Vagina (tissue), 2 donors: ENCODE measurements at places on chromosomes 11 and 22.

DNA sequence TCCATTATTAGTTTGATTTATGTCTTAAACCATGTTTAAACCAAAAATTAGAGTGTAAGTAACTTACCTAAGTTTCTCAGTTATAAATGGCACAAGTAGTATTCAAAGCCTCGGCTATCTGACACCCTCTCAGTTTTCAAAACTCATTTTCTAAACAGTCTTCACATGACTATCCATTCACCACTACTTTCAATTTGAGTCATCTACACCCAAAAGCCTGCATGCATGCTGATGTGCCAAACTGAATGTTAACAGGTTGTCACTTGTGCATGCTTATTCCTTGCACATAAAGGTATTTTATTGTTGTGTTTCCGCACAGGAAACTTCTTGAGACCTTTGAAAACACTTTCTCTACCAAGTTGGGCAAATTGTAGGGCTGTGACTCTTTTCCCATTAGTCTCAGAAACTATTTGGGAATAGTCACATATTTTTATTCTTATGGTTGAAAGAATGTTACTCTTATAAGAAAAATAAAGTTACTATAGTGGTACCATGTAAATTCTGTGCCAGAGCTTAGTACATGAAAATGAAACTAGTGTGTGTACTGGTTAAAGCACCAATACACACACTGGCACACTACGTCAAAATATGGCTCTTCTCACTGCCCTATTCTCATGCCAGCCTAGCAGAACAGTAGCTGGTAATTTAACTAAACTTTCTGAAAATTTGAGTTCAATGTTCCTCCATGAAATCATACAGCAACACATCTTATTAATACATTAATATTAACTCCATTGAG lies 2.2 kb upstream of the OR51E2 start:
- DNase-seq = no peak

DNA sequence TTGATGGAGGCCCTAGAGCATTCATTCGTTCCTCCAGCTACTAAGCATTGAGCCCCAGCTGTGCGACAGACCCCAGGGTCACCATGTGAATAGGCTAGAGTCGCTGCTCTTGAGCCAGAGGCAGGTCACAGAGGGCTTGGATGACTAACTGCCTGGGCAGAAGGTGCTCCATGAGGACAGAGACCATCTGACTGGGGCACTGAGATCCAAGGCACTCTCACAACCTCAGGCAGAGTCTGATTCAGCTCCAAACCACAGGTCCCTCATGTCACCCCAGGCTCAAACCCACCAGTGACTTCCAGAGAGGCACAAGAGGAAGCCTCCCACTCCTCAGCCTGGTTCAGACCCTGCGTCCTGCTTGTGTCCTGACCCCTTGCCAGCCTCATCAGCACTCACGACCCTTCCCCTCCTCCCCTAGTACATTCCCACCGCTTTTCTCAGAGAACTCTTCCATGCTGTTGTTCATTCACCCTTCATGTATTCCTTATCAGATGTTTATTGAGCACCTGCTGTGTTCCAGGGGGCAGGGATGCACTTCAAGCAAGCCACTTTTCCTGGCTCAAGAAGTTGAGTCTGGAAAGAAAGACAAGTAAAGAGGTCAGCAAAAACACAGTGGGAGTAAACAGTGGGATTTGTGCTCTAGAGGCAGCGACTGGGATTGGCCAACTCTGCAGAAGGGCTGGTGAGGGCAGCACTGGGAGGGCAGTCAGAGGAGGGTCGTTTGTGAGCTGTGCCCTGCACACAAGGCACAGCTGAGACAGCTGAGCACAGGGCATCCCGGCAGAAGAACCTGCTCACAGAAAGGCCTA lies 9.3 kb downstream of the OAF start:
- DNase-seq = no peak

DNA sequence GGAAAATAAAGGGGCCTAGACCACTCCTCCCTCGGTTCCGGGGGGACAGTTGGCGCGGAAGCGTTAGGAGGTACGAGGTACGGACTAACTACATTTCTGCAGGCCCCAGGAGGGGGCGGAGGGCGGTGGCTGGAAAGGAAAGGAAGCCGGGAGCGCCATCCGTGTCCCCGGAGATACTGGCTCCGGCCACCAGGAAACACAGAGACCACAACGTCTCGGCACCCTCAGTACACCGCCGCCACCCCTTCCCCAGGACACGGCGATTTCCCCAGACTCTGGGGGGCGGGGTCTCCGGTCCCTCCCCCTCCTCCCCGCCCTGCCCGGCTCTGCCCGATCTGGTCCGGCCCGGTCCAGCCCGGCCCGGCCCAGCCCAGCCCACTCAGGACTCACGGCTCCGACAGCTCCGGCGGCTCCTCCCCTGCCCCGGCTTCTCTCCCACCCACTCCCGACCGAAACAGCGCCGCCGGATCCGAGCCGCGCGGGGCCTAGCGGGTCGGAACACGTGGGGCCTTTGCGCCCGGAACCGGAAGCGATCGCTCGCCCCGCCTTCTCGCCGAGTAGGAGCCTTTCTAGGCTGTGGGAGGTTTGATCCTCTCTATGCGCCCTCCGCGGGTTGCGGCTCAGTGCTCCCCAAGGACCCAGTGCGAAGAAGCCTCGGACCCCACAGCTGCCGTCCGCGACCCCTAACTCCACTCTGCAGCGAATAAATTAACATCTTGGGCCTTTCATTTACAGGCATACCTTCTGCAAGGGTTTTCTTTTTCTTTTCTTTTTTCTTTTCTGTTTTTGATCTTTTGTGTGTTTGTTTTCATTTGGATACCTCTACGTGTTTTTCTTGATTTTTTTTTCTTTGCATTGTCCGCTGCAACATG lies at the start of gene ZNF202:
Gene ZNF202, minus strand, starts transcription at position 502 of the 872 bp plus-strand sequence. CDS start 10,772 bp downstream, outside the sequence.
- DNase-seq = no peak

DNA sequence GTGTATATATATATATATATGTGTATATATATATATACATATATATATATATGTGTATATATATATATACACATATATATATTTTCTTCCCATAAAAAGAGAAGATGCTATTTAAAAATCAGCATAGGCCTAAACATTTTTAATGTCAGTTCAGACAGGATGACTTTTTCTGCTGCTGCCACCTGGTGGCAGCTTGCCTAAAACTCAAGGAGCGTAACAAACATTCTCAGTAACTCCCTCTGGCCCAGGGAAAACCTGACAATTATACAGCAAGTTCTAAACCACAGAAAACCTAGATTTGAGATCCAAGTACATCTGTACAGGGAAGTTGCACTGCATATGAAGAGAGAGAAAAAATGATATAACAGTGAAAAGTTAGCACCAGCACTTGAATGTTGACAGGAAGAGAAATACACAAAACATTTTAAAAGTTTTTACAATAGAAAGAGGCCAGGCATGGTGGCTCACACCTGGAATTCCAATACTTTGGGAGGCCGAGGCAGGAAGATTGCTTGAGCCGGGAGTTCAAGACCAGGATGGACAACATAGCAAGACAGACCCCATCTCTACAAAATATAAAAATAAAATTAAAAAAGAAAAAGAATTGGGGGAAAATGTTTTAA lies 16.6 kb downstream of the OR8A1 start:
- DNase-seq = no peak

DNA sequence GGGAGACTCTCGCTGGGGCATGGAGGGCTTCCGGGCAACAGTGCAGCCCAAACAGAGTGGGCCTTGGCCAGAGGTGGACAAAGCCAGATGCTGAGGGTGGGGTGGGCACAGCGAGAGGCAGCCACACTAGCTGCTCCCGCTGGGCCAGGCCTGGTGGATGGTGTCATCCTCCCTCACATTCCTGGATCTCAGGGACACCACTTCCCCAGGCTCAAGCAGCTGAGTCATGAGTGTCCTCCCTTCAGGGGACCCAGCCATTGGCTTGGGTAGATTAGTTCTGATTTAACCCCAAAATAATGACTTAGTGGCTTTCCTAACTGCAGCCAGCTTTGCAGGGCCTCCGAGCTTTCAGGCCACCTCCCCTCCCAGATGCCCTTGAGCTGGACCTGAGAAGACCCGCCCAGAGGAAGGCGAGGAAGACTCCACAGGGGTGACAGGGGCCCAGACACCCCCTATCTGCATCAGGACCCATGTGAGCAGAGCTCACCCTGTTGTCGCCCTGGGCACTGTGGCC lies 25.9 kb upstream of the WNT7B start:
- DNase-seq = no peak

DNA sequence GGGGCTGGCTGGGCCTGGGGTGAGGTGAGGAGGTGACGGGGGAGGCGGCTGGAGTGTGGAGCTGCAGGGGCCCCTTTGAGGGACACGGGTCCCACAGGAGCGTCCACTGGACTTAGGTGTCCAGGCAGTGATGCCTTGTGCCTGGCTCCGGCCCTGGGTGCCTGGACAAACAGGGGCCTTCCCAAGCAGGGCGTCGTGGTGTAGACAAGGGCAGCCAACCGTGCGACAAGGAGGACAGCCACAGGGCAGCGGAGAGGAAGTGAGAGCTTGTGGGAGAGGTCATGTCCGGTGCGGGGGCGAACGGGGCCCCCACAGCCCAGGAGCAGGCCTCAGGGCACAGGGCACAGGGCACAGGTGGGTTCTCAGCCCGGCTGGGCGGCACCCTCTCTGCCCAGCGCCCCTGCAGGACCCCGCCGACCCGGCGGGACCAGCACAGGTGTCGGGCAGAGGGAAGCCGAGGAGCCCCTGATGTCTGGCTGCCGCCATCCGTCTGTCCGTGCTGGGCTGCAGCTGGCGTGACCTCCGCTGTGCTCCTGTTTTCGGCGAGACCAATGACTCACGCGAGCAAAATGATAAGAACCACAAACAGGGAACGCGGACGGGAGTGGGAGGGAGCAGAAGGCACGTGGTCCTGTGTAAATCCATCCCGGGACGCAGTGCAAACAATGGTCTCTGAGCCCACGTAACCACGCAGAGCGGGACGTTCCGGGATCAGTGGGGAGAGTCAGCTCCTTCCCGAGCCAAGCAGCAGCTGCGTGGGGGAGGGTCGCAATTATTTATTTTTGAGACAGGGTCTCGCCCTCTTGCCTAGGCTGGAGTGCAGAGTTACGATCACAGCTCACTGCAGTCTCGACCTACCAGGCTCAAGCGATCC lies 49.1 kb upstream of the A4GALT start:
- no peak for DNase-seq
